ENCODE measurements at places on chromosomes 13 and 19.

GRCh38 chr19:51693260-51693659 lies at the start of gene SPACA6:
SPACA6 (plus strand) TSS chr19:51693330; CDS start chr19:51693527, 197 bp downstream.
- no peak for DNase-seq

- no peak for DNase-seq
Measured at GRCh38 chr13:100443998-100444328, 144.6 kb downstream of the GGACT start.

DNA sequence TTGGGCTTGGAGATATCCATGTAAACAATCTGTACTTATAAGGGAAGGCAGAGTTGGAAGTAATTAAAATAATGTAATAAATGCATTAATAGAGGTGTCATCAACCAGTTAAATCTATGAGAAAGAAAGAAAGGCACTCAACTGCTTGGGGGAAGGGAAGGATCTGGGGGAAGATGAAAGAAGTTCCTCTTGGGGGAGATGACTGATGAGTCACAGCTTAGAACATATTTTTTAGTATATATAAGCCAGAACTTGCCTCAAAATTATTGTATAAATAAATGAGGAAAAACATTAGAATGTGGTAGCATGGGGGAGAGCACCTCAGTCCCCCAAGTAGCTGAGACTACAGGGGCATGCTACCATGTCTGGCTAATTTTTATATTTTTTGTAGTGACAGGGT lies 205.8 kb downstream of the GGACT start:
- no peak for DNase-seq

- no peak for DNase-seq
Measured at GRCh38 chr13:108346376-108346775, 76.9 kb downstream of the TNFSF13B start.

DNA sequence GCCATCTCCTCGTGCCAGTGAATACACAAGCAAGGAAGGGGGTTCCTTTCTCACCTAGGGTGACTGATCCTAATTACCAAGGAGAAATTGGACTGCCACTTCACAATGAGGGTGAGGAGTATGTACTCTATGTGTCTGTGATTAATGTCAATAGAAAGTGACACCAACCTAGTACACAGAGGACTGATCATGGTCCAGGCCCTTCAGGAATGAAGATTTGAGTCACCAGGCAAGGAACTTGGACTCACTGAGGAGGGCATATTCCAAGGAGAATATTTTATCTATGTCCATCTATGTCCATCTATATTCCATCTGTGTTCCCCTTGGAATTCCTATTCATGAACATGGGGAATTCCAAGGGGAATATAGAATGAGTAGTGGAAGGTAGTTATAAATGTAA lies 9.2 kb upstream of the ALOX5AP start:
- DNase-seq: no peak

DNA sequence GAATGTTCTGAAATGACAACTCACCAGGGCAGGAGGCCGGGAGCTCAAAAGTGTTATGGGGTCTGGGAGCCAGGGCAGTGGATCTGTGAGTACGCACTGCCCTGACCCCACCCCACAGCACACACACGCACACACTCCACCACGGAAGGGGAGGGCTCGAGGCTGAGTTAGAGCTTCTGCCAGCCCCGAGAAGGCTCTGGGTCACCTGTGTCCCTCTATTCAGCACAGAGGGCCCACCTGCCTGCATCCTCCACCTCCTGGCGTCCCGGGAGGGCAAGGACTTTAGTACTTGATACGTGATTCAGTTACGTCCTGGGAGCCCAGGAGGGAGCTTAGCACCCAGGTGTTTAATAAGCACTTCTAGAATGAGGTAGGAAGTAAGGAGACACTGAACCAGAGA lies 190.0 kb upstream of the GPR12 start:
- no peak for DNase-seq

DNA sequence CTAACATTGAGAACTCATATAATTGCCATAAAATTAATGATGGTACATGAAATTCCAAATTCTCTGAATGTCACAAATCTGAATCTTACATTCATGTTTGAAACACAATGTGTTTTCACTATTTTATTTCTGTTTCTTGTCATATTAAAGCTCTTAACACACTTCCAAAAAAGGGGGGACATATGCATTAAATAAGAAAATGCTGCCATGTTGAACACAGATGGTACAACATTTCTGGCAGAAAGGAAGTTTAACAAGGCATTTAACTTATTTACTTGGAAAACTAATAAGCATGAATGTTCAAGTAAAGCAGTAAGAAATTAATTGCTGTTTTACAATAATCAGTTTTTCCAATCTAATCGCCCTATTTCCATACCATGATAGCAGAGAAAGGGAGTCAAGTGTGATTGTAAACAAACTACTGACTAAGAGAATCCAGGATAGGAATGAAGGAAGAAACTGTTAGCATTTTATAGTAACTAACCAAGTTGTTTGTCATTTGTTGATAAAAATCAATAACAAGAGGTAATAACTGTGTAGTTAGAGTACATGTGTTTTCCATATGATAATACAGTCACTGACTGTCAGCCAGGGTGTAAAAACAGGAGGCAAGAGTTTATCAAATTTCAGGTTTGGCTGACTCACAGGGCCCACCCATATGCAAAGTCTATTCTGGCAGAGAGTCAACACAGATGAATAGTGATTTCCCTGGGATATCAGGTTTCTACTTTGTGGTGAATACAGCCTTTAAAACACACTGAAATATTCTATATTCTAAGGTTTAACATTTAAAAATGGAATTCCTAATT lies 5.7 kb upstream of the FOXO1 start:
- no peak for DNase-seq

GRCh38 chr13:44249431-44249836 lies 124.2 kb upstream of the SERP2 start:
- DNase-seq: no peak

GRCh38 chr13:99656844-99657381 lies 155.6 kb downstream of the TM9SF2 start:
- DNase-seq: no peak

DNA sequence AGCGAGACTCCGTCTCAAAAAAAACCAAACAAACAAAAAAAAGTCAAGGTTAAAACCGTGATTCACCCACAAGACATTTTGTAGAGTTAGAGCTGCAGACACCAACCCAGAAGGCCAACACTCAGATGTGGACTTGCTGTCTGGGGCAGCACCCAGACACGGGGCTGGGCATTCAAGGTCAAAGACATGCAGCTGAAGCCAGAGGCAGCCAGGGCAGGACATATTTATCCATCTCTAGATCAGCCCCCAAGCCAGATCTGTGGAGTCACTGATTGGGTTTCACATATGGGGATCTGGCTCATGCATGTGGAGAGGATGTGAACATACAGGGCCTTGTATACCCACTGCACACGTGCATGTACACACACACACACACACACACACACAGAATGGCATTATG lies 3.6 kb downstream of the KLK15 start:
- no peak for DNase-seq

GRCh38 chr13:83943530-83944279 lies 61.4 kb upstream of the SLITRK1 start:
- DNase-seq: no peak

- no peak for DNase-seq
Measured at GRCh38 chr13:114318624-114319023, 4.3 kb downstream of the CHAMP1 start.

Data from stimulated activated CD8-positive, alpha-beta memory T cell treated with anti-CD3 and anti-CD28 coated beads, Interleukin-7, amount 100 ng/mL, for 1 hour (primary cell).